Esophagus squamous epithelium (tissue), 5 donors: ENCODE measurements at places on chromosomes 11 and 22. TPM values are rescaled to one million over a fixed set of nuclear protein-coding genes. Genes with fewer than 3 reads are reported as not detected.

DNA sequence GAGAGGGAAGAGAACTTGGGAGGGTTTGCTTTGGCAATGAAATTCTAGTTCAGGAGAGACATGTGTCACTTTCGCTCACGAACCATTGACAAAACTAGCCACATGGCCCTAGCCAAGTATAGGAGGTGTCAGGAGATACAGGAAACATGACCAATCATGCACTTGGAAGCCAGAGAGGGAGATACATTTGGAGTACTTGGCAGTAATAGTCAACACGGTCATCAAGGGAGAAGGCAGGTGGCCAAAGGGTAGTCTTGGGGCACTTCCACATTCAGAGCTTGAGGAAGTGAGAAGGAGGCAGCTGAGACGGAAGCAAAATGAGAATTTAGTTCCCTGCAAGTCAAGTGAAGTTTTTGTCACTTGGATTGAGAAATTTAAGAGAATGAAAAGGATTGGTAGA, 26.4 kb upstream of the KIRREL3 start:
- no peak overlapping the region for H3K27ac ChIP-seq
- no peaks in the 10 kb centered on the region for H3K4me1 ChIP-seq
- H3K36me3 ChIP-seq, result no peaks in the 10 kb centered on the region
- H3K27me3 ChIP-seq, result no peaks in the 10 kb centered on the region
- DNase-seq, result no peak

DNA sequence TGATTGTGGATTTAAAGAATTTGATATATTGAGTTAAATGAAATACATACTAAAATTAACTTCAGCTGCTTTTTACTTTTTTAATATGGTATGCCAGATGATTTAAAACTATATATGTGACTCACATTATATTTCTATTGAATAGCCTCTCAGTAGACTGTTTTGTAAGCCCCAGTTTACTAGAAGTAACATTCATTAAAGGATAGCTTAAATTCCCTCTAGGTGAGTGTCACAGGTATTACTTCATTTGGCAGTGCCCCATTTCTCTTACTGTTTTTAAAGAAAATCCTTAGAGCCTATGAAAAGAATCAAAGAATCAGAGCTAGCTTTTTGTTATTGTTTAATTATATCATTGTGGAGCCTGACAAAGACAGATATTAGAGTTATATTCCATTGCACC, 48.6 kb downstream of the ZC3H12C start:
- H3K4me1 ChIP-seq, result no peaks in the 10 kb centered on the region
- no peak overlapping the region for H3K27ac ChIP-seq
- no peak for DNase-seq
- no peaks in the 10 kb centered on the region for H3K36me3 ChIP-seq
- H3K4me3 ChIP-seq, result no peak overlapping the region

DNA sequence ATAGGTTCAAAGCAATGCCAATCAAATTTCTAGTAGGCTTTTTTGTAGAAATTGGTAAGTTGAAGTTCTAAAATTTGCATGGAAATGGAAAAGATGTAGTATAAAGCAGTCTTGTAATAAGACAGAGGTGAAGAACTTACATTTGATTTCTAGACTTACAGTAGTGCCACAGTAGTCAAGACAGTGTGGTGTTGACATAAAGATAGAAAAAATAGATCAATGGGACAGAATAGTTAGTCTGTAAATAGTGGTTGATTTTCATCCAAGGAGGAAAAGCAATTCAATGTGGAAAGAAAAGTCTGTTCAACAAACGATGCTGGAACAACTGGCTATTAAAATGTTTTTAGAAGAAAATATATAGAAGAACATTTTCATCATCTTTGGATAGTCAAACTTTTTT, 67.9 kb downstream of the CHRDL2 start:
- H3K4me3 ChIP-seq, result no peak overlapping the region
- H3K4me1 ChIP-seq, result no peaks in the 10 kb centered on the region
- H3K27ac ChIP-seq, result no peak overlapping the region
- DNase-seq, result no peak

Gene ALDH3B1
- total RNA-seq, result 15.7 TPM

Gene UBTFL1
- not detected for total RNA-seq

Gene TYR
- not detected for total RNA-seq

Gene UFD1
- total RNA-seq, result 52.2 TPM

Gene C11orf21
- 0.76 TPM for total RNA-seq

Gene LSP1
- 23.7 TPM for total RNA-seq

DNA sequence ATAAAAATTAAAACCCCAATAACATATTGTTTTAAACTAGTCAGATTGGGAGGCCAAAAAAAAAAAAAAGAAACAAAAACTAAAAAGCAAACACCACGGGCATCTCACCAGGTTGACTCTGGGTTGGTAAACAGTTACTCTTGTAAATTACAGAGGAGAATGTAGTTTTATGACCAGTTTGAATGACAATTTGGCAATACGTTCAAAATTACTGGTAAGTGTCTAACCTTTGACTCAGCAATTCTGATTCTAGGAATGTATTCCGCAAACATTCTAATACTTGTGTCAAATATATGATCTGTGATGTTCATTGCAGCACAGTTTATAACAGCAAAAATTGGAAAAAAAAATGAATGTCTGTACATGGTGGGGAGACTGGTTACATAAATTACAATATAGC, 1376.0 kb downstream of the TBC1D22A start:
- no peak overlapping the region for H3K4me3 ChIP-seq
- no peak for DNase-seq
- no peak overlapping the region for H3K27ac ChIP-seq
- no peaks in the 10 kb centered on the region for H3K4me1 ChIP-seq
